ENCODE measurements at places on chromosomes 7 and 10.
A peak's percentile ranks its signal among the peaks of the same experiment; 100 is the strongest.

DNA sequence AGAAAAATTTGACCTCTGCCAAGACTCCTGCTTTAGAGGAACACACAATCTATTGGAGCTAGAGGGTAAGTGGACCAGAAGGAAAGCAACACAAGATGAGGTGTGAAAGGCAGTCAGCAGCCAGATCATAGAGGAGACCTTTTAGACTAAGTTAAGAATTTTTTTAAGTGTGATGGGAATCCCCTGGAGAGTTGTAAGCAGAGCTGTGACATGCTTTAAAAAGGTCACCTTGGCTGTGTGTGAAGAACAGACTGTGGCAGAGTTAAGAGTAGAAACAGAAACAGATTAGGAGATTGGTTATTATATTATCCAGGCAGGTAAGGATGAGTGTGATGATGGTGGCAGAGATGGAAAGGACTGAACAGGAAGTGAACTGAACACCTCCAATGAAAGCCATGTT, 23.5 kb downstream of the CPEB3 start:
- DNase-seq: no peak

DNA sequence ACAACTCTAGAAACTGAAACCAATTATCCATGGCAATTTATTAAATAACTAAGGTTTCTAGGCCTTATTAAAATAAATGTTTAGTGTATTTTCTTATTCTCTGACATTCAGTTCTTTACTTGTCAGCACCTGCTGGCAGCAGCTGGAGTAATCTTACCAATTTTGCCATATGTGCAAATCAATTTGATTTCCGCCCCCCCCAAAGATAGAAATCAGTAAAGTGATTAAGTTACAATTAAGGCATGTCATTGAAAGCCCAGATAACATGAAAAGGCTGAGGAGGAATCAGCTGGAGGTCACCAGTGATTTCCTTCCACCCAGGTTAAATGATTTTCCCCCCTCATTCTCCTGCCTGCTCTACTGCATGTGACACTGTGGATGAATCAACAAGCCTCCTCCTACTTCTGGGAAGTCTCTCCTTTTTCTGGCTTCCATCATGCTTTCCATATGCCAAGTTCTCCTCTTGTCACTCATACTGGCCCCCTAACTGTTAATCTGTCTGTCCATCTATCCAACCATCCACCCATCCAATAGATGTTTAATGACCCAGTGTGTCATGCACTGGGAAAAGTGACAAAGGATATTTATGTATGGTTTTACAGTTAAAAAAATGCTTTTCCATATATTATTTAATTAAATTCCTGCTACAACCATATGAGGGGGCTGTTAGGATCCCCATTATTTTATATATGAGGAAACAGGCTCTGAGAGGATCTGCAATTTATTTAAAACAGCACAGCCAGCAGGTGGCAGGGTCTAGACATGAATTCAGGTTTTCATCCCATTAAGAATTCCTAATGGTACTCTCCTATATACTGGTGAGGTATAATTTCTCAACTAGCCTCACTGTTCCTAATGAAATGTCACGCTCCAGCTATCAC, 116.5 kb downstream of the ATXN7L1 start:
- peak; percentile 77 for DNase-seq

DNA sequence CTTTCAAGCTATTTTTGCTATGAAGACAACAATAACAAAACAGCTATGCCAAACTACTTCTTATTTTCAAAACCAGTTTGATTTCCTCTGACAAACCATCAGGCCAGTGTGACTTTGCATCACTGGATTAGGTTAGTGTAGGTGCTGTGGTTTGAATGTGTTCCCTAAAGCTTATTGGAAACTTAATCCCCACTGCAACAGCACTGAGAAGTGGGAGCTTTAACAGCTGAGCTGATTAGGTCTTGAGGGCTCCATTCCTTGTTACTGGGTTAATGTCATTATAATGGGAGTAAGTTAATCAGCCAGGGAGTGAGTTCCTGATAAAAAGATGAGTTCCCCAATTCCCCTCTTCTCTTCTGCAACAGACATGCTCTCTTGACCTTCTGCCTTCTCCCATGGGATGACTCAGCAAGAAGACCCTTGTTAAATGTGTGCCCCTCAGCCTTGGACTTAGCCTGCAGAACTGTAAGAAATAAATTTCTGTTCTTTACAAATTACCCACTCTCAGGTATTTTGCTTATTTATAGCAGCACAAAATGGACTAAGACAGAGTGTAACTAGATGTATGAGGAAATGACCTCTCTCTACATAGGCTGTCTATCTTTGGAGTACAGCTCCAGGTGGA, 186.8 kb downstream of the CTTNBP2 start:
- peak; percentile 90 for DNase-seq

GRCh38 chr7:1886361-1887064, 216.4 kb downstream of the ELFN1 start:
- DNase-seq: no peak

DNA sequence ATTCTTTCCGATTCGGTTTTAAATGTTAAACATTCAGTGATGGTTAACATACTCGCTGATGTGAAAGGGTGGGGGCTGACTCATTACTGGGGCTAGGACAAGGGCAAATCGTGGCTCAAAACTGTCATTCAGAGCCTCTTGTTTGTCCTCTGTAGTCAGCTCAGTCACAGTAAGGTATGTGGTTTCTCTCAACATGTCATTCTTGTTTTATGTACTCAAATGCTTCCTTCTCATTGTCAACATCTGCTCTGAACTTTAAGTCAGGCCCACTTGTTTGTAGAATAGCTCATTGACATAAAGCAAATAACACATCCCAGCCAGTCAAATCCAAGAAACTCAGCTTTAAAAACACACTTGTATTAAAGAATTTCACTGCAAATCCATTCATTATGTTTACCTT, 7.3 kb downstream of the SLC16A9 start:
- no peak for DNase-seq

DNA sequence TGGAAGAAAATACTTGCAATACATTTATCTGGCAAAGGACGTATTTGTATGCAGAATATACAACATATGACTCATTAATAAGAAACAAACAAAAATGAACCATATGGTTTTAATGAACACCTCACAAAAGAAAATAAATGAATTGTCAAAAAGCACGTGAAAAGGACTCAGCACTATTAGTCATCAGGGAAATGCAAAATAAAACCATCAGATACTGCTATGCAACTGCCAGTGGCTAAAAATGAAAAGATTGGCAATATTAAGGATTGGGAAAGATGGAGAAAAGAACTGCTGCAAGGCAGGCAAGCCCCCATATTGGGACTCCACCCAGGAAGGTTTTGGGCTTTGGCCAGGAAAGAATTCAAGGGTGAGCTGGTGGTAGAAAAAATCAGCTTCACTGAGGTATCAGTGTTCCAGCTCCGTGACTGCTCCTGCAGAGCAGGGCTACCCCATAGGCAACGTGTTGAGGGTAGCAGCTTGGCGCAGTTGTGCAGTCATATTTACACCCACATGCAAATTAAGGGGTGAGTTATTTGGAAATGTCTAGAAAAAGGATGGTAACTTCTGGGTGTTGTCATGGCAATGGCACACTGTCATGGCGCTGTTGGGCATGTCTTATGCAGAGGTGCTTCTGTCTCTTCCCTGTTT, 72.7 kb downstream of the CUBN start:
- DNase-seq: no peak

- DNase-seq: no peak
Observed at GRCh38 chr10:29545122-29545521, 89.6 kb downstream of the SVIL start.

GRCh38 chr10:95423164-95424005, 132.6 kb upstream of the PDLIM1 start:
- no peak for DNase-seq

DNA sequence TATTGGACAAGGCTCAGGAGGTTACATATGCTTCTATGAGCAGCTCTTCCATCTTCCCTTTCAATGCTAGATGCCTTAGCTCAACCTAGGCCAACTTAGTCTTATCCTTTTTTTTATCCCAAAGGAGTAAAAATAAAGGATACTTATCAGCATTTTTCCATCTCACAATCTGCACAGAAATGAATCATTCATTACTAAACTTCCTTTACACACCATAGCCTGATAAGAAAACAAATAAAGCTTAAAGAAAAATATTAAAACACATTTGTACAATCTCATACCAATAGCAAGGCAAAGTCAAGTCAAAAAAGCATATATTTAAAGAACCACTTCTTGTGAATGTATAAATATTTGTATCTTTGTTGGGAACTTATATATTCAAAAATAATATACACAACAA, 407.4 kb downstream of the GRM8 start:
- DNase-seq: no peak

- DNase-seq: no peak
Observed at GRCh38 chr7:18444826-18445225, 50.7 kb upstream of the HDAC9 start.
